ENCODE measurements at places on chromosomes 1 and 21.

DNA sequence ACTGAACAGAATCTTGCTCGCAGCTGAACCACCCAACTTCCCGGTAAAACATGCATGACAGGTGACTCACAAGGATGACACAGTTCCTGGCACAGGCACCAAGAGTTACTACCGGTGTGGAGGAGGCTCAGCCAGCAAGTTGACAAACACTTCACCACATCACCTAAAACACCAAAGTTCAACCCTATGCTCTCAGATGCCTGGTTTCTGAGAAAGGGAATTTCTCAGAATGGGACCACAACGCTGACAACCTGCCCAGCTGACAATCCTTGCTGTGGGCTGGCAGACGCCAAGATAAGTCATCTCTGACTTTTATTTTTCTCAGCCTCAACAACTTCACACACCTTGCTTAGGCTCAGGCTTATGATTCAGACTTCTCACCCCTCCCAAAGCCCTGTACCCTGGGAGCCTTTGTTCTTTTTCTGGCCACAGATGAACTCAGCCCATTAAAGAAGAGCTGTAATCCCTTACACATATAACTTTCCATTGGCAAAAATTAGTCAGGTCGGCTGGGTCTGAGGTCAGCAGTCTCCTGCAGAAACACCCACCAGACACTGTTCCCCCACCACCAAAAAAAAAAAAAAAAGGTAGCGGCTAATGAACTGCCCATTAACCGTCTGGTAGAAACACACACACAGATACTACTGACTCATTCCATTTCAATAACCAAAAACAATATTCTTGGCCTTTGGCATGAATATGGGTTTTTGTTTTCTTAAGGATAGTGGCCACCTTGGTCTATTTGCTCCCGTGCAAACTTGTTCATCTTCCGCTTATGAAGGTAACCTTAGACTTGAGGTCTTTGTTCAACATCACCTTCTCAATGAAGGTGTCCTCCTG lies 10.8 kb upstream of the TIAM1 start:
- peak; percentile 12 for DNase-seq

DNA sequence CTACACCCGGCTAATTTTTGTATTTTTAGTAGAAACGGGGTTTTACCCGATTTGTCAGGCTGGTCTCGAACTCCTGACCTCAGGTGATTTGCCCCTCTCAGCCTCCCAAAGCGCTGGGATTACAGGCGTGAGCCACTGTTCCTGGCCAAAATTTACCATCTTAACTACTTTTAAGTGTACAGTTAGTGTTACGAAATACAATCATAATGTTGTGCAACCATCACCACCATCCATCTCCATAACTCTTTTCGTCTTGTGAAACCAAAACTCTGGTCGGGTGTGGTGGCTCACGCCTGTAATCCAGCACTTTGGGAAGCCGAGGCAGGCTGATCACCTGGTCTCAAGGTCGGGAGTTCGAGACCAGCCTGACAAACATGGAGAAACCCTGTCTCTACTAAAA lies 14.1 kb upstream of the ZBTB40 start:
- no peak for DNase-seq

- peak; percentile 8 for DNase-seq
Observed at GRCh38 chr1:17922833-17923232, 167.7 kb downstream of the ACTL8 start.

GRCh38 chr1:205375835-205376545 lies 19.3 kb upstream of the KLHDC8A start:
- peak; percentile 47 for DNase-seq

- DNase-seq, result no peak
Observed at GRCh38 chr1:205232945-205233397, 5.2 kb downstream of the TMCC2 start.

DNA sequence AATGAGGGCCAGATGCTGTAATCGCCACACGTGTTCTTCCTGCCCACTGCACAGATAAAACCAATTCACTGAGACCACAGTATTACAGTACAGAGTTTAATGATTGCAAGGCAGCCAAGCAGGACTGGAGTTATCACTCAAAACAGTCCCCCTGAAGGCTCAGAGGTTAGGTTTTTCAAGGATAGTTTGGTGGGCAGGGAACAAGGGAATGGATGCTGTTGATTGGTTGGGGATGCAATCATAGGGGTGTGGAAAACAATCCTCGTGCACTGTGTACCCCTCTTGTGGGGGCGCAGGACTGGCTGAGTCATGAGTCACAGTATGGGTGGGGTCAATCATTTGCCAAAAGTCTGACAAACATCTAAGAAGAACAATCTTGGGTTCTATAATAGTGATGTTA lies 12.4 kb upstream of the USP1 start:
- no peak for DNase-seq

GRCh38 chr1:227885648-227886502 lies 61.9 kb downstream of the WNT9A start:
- no peak for DNase-seq

- no peak for DNase-seq
Observed at GRCh38 chr1:980137-980571, 1.7 kb downstream of the PERM1 start.

- DNase-seq, result no peak
Observed at GRCh38 chr1:92444351-92444750, 42.4 kb downstream of the GFI1 start.

DNA sequence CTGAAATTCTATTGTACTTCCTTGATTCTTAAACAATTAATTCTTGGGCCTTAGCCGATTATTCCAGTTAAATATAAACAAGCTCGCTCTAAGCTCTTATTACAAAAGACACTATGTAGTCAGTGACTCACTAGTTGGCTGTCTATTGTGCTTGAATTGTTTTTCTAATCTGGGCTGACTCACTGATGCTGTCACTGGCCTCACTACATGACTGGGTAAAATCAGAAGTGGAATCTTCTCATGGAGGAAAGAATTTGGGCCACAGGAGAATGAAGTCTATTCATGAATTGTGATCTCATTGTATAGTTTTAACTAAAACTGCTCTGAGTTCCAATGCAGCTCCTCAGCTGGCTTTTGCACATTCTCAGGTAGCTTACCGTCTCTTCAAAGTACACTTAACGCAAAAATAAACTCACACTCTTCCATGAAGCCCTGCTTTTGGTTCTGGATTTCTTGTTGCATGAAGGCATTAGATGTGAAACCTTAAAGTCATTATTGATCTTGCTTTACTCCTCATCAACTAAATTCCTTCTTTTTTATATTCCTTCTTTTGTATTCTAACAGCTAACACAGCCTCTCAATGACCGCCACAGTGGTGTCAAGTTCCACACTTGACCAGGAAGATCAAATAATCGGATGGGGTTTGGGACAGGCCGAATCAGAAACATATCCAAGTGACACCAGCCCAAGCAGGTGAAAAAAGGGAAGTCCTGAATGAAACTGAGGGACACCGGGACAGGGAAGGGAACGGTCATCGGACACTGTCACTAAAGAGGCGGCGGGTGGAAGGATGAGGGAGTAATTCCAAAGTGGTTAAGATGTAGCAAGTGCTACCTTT lies 80.9 kb upstream of the LBR start:
- no peak for DNase-seq

DNA sequence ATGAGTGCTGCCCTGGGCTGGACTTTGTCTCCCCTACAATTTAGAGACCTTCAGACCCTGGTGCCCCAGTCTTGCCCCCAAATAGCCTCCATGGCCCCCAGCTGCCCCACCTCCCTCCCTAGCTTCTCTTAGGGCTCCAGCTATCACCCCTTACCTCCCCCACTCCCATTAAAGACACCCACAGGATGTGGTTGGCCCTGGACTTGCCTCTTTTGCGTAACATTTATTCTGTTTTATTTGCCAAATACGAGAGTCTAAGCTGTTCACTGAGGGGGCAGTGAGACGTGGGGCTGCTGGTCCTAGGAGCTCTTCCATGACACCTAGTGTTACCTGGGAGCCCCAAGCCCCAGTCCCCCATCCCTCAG lies 4.5 kb downstream of the ZC3H12A start:
- DNase-seq, result no peak

- DNase-seq, result no peak
Observed at GRCh38 chr21:45313682-45314081, 26.0 kb upstream of the POFUT2 start.

DNA sequence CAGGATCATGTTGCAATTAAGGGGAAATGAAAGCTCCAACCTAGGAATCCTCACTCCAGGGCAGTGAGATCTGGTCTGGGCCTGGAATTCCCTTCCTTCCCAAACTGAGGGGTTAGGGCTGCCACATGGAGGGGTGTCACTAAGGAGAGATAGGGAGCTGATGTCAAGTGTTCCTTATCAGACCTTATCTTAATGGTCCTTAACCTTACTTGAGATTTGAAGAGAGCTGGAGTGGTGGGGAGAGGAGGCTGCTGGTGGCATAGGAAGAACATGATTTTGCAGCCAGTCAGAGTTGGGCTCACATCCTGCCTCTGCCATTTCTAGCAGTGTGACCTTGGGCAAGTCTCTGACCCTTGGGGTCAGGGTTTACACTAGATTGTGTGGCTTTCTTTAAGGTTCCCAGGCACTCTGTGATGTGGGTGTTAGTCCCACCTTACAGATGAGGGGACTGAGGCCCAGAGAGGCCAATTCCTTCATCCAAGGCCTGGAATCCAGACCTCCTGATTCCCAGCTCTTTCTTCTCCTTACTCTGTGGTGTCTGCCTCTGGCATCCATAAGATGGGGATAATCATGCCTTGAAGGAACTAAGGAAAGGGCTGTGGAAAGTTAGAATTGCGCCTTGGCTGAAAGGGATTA lies 56.3 kb upstream of the SYNC start:
- no peak for DNase-seq

- no peak for DNase-seq
Observed at GRCh38 chr21:37915941-37916309, 332 bp downstream of the KCNJ6 start.

- no peak for DNase-seq
Observed at GRCh38 chr1:223266632-223267172, 97.3 kb downstream of the SUSD4 start.

DNA sequence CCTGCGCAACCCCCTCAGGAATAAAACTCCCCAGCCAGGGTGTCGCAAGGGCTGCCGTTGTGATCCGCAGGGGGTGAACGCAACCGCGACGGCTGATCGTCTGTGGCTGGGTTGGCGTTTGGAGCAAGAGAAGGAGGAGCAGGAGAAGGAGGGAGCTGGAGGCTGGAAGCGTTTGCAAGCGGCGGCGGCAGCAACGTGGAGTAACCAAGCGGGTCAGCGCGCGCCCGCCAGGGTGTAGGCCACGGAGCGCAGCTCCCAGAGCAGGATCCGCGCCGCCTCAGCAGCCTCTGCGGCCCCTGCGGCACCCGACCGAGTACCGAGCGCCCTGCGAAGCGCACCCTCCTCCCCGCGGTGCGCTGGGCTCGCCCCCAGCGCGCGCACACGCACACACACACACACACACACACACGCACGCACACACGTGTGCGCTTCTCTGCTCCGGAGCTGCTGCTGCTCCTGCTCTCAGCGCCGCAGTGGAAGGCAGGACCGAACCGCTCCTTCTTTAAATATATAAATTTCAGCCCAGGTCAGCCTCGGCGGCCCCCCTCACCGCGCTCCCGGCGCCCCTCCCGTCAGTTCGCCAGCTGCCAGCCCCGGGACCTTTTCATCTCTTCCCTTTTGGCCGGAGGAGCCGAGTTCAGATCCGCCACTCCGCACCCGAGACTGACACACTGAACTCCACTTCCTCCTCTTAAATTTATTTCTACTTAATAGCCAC lies 696 bp downstream of the TGFB2 start:
- DNase-seq, result peak; percentile 58

DNA sequence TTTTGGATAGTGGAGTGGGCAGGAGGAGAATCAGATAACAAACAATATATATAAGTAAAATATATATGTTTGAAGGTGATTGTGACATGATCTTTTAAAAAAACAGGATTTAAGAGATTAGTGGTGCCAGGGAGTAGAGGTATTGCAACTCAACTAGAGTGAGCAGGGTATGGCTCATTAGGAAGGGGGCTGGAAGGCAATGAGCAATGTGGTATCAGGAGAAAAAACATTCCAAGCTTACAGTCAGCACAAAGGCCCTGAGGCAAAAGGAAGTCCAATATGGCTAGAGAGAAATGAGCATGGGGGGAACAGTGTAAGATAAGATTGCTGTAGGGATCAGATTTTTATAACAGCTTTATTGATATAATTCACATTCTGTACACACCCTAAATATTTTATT lies 5.3 kb upstream of the GADD45A start:
- no peak for DNase-seq

GRCh38 chr1:31977385-31978131 lies 36.1 kb upstream of the KHDRBS1 start:
- DNase-seq, result no peak

GRCh38 chr1:172089768-172090510 lies 248.6 kb downstream of the DNM3 start:
- no peak for DNase-seq

DNA sequence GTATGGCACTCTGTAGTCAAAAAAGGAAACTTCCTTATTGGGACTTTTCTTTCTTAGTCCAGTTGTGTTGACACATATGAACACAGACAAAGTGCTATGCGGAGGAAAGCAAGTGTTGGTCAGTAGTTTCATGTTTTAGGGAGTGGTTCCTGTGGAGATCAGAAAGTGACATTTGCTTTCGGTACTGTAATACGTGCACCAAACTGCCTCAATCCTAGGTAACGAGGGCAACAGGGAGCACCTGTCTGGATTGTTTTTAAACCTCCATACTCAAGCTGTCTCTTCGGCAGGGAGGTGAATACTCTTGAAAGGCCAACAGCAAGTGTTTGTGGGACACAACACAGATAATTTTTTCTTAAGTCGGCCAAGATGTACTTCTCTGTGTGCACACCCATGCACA lies 9.1 kb downstream of the RHOU start:
- DNase-seq, result no peak

DNA sequence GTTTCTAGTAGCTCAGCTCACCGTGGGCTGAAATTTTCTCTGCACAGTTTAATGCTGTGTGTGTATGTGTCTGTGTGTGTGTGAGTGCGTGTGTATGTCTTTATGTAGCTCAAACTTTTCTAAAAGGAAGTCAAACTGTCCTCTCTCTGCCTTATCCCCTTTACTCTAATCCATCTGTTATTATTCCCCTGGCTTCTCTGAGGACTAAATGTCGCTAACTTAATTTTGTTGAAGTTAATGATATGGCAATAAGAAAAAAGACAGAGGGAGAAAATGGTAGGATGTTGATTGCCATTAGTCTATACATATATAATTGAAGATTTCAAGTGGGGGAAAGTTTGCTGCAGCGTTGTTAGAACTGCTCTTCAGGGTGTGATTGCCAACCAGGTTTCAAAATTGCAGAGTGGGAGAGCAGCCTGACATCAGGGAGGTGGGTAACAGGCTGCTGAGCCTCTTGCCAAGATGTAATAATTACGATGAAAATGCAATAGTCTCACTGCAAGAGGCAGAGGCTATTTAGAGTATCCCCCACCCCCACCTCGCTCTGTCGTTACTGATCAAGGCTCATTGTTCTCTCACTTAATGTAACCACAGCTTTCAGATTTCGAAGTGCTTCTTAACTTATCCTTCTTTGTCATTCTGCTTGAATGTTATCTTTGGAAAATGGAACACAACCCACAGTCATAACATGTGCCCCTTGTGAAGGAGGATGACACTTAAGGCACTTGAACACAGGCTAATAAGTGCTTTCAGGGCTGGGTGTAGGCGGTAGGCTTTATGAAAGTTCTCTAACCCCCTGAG lies 559.0 kb upstream of the PLXNA2 start:
- DNase-seq, result no peak

GRCh38 chr1:172144445-172145061 lies 275.9 kb upstream of the C1orf105 start:
- no peak for DNase-seq

- no peak for DNase-seq
Observed at GRCh38 chr1:193703121-193703520, 516.7 kb upstream of the B3GALT2 start.

- DNase-seq, result no peak
Observed at GRCh38 chr1:216765346-216766300, 42.4 kb upstream of the ESRRG start.

GRCh38 chr1:212002536-212002935 lies 32.8 kb downstream of the INTS7 start:
- no peak for DNase-seq

All from occipital lobe (tissue), 3 donors.